ENCODE measurements at places on chromosomes 1 and 21.

- DNase-seq = no peak
Measured at GRCh38 chr1:78516716-78517115, 25.9 kb downstream of the PTGFR start.

GRCh38 chr1:244052728-244053312 lies 1.7 kb downstream of the ZBTB18 start:
- DNase-seq = no peak

- no peak for DNase-seq
Measured at GRCh38 chr21:19236209-19236608, 832.6 kb upstream of the TMPRSS15 start.

- no peak for DNase-seq
Measured at GRCh38 chr21:45599146-45599581, 44.4 kb upstream of the PCBP3 start.

- DNase-seq = peak; percentile 90
Measured at GRCh38 chr1:6246497-6247467, 2.8 kb downstream of the HES3 start.

- DNase-seq = no peak
Measured at GRCh38 chr1:168137515-168137821, 738 bp upstream of the GPR161 start.

DNA sequence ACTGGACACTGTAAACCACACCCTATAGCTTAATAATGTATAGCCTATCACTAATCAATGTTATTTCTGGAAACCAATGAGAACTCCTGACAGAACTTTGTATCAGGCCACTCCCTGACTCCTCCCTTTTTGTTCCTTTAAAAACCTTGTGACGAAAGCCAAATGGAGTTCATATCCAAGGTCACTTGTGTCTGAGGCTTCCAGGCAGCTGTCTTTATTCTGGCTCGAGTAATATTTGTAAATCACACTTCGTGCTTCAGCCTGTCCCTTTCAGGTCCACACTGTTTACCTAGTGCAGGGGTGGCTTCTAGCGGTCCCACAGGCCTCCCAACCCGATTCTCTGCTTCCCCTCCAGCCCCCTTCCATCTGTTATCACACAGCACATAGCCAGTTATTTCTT lies 16.2 kb upstream of the CAPN9 start:
- no peak for DNase-seq

DNA sequence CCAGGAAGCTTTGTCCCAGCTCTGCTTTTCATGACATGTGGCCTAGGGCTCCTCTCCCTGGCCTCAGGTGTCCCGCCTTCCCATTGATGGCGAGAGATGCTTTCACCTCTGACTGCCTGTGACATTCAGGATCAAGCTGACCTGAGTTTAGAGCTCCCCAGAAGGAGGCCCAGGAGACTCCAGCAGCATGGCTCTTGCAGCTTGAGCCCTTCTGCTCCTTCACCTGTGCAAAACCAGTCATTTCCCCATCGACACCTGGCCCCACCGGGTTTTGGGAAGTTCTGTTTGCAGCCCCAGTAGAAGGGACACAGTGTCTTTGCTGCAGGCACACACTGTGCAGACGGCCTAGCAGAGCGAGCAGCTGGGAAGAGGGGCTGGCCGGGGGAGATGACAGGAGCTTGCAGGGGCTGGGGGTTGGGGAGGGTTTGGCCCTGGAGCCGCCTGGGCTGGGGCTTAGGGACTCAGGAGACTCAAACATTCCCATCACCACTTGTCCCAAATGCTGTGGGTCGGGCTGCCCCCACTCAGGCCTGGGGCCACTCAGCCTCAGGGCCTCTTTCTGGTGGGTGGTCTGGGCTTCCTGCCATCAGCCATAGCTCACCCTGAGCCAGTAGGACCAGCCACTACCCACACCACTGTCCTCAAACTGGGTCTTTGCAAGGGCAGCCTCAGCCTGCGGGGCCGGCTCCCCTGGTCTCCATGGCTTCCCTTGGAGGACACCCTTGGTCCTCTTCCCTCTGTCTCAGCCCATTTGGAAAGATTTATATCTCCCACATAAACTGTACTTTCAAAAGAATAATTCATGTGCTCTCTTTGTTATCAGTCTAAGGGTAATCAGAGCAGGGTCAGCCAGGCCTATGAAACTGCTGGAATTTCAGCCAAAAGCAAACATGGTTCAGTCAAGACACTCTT lies 3.8 kb upstream of the EDN2 start:
- no peak for DNase-seq

GRCh38 chr1:38266197-38266520 lies 219.6 kb upstream of the POU3F1 start:
- DNase-seq = no peak

DNA sequence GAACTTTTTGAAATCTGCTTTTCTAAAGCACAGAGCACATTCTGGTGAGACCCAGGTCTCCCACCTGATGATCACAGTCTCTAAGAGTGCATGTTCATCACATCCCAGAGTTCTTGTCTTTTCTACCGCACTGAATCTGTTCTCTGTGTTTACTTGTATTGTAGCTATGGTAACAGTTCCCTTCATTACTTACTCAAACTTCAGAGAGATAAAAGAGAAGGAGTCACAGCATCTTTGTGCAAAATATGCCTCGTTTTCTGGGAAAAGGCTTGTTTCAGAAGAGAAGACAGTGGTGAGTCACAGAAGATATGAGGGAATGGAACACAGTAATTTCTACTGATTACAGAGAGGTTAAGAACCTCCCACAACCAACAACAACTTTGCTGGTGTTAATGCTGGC lies 580.6 kb downstream of the PLA2G4A start:
- no peak for DNase-seq

DNA sequence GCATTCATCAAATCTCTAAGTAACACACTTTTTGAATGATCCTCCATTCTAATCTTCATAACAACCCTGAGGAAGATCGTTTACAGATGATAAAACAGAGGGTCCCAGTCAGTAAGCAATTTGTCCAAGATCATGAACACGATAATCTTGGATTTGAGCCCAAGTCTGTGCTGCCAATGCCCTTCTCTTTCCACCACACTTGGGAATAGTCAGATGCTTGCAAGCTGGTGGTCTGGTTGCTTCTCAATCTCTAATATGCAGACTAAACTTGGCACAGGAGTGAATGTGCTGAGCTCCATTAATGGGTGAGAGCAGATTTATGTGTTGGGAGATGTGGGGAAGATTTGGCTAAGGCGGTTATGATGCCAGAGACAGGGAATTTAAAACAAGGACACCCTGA lies 430.6 kb upstream of the DAB1 start:
- DNase-seq = no peak

DNA sequence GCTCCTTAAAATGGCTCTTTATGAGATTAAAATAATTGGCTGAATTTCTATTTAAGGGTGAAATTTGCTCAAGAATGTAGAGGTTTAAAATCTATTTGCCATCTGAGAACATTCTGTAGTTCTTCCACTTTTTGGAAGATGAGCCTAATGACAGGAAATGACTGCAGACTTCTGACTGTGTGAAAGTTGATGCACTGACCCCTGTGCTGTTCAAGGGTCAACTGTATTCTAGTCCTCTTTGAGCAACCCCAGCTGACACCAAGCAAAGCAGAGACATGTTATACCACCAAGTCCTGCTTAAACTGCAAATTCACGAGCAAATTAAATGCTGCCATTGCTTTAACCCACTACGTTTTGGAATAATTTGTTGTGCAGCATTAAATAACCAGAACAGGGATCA lies 26.6 kb downstream of the DDAH1 start:
- no peak for DNase-seq

- DNase-seq = no peak
Measured at GRCh38 chr1:9690440-9691107, 39.0 kb downstream of the PIK3CD start.
